ENCODE measurements at places on chromosomes 7 and 10. TPM values are rescaled to one million over a fixed set of nuclear protein-coding genes. Genes with fewer than 3 reads are reported as not detected.

DNA sequence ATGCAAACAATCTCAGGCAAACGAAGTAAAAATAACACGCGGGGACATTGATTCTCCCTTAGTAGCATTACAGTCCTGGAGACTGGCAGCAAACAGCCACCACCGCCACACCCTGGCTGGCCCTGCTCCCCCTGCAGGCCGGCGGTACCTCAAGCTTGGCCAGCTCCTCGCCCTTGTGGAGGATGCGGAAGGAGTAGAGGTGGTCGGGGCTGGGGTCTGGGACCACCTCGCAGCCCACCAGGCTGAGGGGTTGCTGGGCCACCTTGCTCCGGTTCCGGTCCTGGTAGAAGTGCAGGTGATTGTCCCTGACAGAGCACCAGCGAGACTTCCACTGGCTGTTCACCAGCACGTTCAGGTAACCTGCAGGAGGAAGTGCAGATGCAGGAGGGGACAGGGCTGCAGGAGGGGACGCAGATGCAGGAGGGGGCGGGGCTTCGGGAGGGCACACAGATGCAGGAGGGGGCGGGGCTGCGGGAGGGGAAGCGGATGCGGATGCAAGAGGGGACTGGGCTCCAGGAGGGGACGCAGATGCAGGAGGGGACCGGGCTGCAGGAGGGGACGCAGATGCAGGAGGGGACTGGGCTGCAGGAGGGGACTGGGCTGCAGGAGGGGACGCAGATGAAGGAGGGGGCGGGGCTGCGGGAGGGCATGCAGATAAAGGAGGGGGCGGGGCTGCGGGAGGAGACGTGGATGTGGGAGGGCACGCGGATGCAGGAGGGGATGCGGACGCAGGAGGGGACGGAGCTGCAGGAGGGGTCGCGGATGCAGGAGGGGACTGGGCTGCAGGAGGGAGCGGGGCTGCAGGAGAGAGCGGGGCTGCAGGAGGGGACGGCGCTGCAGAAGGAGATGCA is 65.7 kb downstream of the VWA2 start:
- DNase-seq: peak; percentile 56

The MUC3A gene
- total RNA-seq: not detected

- no peak for DNase-seq
These were observed 112.6 kb downstream of the AOAH start for GRCh38 chr7:36611703-36612102.

The ANXA8L1 gene
- total RNA-seq: 1.2 TPM

- DNase-seq: peak; percentile 37
These were observed 60.7 kb downstream of the TMEM209 start for GRCh38 chr7:130144312-130145171.

DNA sequence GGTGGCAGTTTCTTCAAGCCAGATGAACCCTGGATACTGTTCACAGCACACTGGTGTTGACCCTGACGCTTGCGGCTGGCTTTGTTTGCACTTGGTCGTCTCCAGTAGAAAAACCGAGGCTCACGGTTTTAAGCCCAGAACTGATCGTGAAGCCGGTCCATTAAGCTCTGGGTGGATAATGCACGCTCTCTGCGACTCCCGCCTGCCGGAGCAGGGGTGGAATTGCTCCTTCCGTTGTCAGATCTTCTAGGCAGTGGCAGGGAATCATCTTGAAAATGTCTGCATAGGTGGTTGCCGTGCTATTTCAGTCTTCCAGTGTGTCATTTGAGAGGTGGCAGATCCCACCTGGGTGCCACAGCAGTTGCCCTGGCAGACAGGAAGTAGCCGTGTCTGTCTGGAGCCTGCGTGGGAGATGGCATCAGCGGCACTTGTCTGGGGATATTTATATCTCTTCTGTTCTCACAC is 35.9 kb upstream of the AP5Z1 start:
- no peak for DNase-seq

The ADIRF gene
- total RNA-seq: 24.1 TPM

DNA sequence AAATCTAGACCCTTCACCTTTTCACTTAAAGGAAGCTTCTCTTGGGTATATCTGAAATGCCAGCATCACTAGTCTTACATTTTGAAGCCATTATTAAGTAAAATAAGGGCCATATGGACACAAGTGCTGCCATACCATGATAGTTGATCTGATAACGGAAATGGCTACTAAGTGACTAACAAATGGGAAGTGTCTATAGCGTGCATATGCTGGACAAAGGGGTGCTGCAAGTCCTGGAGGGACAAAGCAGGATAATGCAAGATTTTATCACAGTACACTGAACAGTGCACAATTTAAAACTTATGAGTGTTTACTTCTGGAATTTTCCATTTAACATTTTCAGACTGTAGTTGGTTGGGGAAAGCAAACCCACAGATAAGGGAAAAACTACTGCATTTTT is 117.9 kb downstream of the ELMO1 start:
- no peak for DNase-seq

GRCh38 chr7:7681191-7681935 is 37.0 kb downstream of the RPA3 start:
- peak; percentile 62 for DNase-seq

The SPDYE6 gene
- not detected for total RNA-seq

GRCh38 chr10:114859222-114859621 is 37.6 kb downstream of the FHIP2A start:
- no peak for DNase-seq

DNA sequence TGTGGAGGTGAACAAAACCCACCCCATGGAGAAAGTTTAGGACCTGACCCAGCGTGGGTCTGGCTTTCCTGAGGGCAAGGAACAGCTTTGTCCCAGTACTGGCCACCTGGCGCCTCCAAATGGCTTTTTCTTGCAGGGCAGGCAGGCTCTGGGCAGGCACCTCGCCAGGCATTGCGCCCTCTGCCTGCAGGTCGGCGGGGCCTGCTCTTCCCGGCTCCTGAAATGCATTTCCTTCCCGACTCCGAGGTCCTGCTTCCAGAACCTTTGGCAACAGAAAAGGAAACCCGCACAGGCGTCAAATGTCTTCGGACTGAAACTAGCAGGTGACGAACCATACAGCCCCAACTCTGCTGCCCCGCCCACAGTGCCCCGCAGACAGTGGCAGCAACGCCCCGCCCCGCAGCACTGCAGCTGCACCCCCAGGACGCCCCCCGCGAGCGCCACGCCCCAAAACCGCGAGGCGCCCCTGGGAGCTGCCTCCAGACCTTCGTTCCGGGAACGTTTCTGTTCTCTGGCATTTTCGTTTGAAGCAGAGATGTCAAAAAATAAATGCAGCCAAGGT is 65.5 kb downstream of the C10orf143 start:
- no peak for DNase-seq

- DNase-seq: no peak
These were observed 150.7 kb upstream of the BET1 start for GRCh38 chr7:94154858-94155257.

DNA sequence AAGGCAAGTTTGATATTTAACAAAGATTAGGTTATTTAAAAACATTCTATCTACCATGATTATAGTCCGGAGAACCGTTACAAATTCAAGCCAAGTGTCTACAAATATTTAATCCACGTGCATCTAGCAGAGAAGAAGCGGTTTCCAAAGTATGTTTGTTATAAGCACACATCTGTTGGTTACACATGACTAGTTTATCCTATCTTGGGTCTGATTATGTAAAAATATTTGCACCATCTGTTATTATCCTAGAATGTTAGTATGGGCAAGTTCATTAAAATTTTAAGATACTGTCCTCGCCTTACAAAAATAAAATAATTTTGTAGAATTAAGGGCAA is 289.2 kb upstream of the VSTM2A start:
- no peak for DNase-seq

DNA sequence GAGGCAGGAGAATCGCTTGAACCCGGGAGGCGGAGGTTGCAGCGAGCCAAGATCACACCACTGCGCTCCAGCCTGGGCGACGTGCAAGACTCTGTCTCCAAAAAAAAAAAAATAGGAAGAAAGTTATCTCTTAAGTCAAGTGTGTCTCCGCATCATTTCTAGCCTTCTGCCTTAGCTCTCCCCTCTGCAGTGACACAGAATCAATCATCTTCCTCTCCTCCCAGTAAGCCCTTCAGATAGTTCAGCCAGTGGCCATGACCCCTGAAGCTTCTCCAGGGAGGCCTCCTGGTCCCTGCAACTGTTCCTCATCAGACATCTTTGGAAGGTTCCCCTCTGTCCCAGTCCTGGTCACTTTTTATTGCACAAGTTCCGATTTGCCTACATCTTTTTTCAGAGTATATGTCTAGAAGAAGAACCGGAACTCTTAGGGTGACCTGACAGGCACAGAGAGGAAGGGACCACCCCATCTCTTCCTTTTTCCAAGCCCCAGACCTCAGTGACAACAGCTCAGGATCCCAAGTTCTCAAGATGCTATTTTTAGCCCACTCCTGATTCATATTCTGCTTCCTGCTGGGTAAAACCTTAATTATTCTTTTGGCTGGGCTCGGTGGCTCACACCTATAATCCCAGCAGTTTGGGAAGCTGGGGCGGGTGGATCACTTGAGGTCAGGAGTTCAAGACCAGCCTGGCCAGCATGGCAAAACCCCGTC is 6.6 kb upstream of the RHBDD2 start:
- DNase-seq: no peak

DNA sequence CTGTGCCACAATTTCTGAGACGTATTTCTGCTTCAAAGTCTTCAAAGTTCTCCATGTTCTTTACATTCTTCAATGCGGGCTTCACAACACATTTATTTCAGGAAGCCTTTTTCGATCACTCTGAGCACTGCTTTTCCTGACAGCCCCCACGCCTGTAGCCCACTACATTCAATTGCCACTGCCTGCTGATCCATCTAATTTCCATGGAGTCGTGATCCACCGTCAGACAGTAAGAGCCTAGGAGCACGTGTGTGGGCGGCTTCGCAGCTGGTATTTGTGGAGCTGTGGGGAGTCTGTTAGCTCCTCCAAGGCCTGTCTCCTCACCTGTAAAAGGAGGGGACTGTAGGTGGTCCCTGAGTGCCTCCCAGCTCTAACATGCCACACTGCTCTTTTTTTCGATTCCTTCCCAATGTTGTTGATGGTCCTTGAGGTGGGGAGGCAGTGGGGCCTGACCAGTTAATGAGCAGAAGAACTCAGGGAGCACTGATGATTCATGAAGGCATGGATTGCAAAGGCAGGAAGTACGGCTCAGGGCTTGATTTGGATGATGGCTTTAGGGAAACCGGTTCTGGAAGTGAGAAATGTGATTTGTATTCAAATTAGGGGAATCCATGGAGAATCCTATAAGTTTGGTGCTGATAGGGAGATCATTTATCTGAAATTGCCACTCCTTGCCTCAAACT is 401.1 kb upstream of the PODXL start:
- DNase-seq: no peak

DNA sequence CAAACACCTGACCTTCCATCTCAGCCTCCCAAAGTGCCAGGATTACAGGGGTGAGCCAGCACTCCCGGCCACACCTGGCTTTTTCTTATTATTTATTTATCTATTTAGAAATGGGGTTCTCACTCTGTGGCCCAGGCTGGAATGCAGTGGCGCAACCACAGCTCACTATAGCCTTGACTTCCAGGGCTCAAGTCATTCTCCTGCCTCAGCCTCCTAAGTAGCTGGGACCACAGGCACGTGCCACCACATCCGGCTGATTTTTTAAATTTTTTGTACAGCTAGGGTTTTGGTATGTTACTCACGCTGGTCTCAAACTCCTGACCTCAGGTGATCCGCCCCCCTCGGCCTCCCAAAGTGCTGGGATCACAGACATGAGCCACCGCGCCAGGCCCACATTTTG is 56.9 kb upstream of the MYL10 start:
- DNase-seq: no peak

- DNase-seq: no peak
These were observed 162.8 kb upstream of the CSTF2T start for GRCh38 chr10:51862149-51862548.

- no peak for DNase-seq
These were observed 173.3 kb downstream of the LSM5 start for GRCh38 chr7:32316839-32317238.

DNA sequence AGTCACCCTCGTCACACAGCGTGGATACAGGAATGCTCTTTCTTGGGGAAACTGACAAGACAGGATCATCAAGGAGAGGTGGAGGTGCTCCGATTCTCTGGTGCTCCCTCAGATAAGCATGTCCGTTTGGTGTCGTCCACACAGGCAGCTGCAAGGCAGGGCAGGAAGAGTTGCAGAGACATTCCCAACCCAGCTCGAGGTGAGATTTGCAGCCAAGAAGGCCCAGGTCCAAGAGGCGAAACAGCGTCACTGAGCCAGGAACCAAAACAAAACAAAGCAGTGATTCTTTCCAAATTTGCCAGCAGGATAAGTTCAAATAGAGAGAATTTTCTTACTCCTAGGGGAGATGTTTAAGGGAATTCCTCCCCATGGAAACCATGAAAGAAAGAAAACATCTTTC is 386.5 kb upstream of the PFKP start:
- DNase-seq: no peak

The PANK1 gene
- total RNA-seq: 13.2 TPM

The SPDYE16 gene
- total RNA-seq: not detected

The ARHGEF5 gene
- 10.1 TPM for total RNA-seq

The MYOF gene
- 56.0 TPM for total RNA-seq

- DNase-seq: no peak
These were observed 142.0 kb downstream of the ARID5B start for GRCh38 chr10:62043421-62044021.

The PAPSS2 gene
- 182 TPM for total RNA-seq

- peak; percentile 64 for DNase-seq
These were observed 2.5 kb downstream of the PGAM2 start for GRCh38 chr7:44062903-44063295.

The ZNF783 gene
- 6.9 TPM for total RNA-seq

DNA sequence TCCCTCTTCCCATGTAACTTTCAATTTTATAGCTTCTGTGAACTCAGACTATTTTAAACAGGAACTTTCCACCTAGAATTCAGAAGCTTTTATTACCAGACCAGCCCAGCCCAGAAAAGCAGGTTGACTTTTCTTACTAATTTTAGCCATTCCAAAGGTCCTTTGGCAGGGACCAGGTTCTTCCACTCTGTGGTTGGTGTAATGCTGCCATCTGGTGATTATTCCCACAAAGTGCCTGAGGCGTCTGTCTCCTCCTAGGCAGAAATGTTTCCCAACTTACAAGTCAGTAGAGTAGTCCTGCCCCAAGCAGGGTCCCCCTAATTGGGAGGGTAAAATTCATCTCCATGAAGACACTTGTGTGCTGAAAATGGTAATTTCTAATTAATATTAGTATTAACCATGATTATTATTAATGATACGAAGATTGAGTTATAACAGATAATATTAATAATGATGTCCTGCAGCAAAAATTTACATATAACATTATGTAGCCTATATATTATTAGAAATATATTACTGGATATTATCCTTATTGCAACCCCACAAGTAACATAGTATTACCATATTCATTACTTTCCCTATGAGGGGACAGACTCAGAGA is 53.0 kb upstream of the PPP1R17 start:
- peak; percentile 45 for DNase-seq

GRCh38 chr7:121075952-121076349 is 87.4 kb downstream of the CPED1 start:
- DNase-seq: no peak

GRCh38 chr7:31114593-31115343 is 62.7 kb downstream of the ADCYAP1R1 start:
- DNase-seq: peak; percentile 37

DNA sequence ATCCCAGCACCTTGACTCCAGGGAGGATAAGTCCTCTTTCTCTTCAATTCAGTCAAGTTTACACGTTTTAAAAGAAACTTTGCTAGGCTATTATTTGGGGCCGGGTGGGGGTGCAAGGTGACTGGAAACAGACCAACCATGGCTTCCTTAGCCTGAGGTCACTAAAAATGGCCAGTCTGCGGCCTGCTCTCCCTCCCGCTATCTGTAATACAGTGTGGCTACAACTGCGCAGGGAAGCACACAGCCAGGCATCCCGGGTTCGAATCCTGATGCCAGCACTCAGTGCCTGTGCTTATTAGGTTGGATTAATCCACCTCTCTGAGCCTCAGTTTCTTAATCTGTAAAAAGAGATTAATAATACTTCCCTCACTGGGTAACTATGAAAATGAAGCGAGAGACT is 19.5 kb downstream of the ATP6V1F start:
- DNase-seq: no peak

Measured in adrenal gland (tissue), 19 donors.